ENCODE measurements at places on chromosomes 1 and 21.

- DNase-seq = no peak
Observed at GRCh38 chr1:101290922-101291561, 54.2 kb downstream of the S1PR1 start.

- no peak for DNase-seq
Observed at GRCh38 chr1:243315893-243316292, 60.1 kb downstream of the SDCCAG8 start.

DNA sequence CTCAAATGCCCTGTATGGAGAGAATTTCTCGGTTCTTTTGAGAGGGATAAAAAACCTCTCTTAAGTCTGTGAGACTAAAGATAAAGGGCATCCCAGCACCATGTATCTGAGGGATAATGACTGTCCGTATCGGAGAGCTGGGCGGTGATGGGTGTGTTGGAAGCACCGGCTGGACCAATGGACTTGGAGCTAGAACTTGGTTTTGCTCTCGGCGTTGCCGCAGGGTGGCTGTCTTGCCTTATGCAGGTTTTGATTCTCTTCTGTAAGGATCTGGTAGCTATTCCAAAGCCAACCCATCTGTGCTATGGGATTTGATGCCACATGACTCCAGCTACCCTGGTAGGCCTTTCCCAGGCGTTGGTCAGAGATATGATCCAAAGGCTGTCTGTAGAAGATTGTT is 348.8 kb downstream of the KIF26B start:
- DNase-seq = no peak

DNA sequence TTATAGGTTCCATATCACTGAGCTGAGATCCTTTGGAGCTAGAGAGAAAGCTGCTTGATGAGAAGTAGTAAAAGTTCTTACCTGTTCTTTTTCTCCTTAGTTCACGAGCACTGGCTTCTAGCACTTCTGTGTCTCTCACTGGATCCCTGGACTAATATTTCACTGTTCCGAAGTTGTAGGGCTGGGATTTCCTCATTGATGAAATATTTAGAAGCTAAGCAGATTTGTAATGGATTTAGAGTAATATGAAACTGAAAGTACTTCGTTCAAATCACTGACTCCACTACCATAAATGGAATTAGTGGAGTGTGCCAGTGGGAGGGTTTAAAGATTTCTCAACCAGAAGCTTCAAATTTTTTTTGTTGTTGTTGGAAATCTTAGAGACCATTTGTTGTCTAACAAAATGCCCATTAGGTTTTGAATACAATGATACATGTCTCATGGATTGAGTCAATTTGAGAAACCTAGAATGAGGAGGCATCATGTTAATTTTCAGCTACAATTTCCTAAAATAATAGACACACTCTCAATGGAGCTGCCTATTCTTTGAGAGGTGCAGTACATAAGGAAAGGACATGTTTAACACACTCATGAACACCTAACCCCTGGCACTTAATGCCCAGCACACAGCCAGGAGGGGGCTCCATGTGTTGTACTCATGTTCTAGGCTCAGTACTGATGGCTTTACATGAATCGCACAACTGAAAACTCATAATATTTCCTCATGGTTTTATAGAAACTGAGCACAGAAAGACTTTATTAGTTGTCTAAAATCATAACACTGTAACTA is at the start of gene GBP1:
TSS of gene GBP1 (minus strand) at position 130 of the 790 bp plus-strand sequence. CDS start 1,974 bp downstream, outside the sequence.
- DNase-seq = peak; percentile 82

GRCh38 chr1:67166196-67166595 is at the start of gene IL23R:
IL23R (plus strand) TSS chr1:67166454; CDS start chr1:67168121, 1,667 bp downstream.
- no peak for DNase-seq

- no peak for DNase-seq
Observed at GRCh38 chr1:196142111-196142640, 466.1 kb downstream of the KCNT2 start.

DNA sequence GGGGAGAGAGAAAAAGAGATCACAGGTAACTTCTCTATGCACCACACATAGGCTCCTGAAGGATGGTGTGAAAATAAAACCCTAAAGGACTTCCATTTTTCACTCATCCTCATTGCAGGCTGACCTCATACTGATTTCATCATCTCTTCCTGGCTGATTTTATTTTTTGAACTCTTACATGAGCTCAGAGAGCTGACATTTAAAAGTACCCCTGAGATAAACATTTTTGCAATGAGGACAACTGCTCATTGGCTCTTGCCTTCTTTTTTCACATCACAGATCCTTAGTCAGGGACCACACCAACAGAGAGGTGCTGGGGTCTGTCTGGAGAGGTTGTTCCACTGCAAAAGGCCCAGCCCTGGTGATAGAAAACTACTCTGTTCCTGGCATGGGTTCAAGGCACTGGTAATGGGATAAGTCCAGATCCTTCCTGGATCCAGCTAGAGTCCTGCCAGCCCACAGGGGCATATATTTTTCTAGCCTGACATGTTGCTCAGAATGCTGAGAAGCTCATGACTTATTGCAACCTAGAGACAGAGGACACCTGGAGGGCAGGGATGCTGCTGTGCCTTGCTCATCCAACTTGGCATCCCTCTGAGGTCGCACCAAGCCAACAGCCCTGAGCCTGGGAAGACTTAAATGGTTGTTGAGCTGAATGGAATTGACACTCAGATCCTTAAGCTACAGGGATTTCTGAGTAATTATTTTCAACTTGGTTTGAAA is 360.0 kb downstream of the HHAT start:
- peak; percentile 53 for DNase-seq

- DNase-seq = no peak
Observed at GRCh38 chr1:109630898-109631512, 11.4 kb downstream of the AMPD2 start.

- no peak for DNase-seq
Observed at GRCh38 chr1:27572679-27573426, 31.1 kb downstream of the AHDC1 start.

- no peak for DNase-seq
Observed at GRCh38 chr1:67616394-67616985, 68.5 kb upstream of the GADD45A start.

DNA sequence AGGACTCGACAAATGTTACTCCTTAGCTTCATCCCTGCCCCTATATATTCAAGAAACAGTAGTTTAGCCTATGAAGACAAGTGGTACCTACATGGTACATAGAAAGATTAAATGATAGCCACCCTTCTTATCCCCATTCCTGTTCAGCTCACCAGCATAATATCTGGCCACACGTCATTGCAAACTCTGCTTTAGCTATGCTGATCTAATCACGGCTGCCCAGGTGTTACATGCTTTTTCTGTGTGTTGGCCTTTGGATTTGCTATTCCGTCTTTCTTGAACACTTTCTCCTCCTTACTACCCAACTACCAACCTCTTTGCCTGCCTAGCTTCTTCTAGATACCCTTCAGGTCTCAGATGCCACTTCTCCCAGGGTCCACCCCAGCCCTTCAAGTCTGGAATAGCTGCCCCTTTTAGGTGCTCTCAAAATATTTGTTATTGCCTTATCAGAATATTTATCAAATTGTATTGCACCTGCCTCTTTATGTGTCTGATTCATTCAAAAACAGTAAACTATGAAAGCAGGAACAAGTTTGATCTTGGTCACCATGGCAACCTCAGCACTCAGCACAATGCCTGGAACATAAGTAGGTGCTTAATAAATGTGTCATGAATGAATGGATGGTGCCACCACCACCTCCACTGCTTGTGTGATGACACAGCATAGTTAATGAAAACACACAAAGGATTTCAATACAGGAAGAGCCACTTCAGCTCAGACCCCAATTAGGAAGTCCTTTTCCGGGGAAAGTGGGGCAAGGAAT is 11.4 kb upstream of the DNASE2B start:
- DNase-seq = no peak

GRCh38 chr1:168621356-168621755 is 45.0 kb downstream of the XCL1 start:
- DNase-seq = peak; percentile 87

GRCh38 chr21:39503123-39503762 is 51.5 kb downstream of the SH3BGR start:
- no peak for DNase-seq

DNA sequence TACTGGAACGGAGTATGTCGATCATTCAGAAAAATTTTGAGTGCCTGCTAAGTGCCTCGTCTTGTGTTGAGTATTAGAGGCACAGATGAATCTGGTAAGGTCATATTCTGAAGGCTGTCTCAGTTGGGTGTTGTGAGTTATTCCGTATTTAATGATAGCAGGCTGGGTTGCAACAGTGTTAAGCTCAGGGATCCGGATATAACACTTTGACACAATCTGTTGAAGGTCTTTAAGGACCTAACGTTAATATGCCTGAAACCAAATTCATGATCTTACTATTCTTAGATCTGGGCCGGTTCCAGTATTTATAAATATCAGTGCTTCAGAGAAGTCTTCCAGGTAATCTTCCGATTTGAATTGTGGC is 555 bp downstream of the PRPF38A start:
- no peak for DNase-seq

DNA sequence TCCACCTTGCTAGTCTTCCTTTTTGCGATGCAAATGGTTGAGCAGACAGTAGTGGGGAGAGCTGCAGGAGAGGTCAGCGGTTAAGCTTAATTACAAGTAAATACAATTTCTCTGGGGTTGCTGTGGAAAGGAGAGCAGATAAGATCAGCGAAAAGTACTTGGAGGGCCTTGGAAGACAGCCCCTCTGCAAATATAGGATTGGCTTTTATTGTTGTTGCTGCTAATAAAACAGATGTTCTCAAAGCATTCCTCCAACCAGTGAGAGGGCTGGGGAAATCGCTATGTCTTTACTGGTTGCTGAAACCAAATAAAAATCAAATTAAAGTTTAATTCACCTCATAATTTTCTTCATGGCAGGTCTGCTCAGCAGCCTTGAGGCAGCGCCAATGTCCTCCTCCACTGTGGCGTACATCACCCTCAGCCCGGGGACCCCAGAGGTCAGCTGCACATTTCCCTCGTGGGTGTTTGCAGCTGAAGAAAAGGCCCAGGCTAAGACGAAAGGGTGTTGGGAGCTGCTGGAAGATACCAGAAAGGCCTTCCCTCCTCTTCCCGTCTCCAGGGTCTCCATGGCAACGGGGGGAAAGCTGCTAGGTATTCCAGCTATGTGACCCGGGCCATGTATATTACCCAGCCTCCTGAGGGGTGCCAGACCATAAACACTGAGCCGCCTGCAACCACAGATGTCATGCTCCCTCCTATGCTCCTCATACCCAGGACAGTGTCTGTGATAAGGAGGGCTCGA is 54.6 kb upstream of the POU2F1 start:
- DNase-seq = peak; percentile 25

- no peak for DNase-seq
Observed at GRCh38 chr1:9279172-9279840, 13.4 kb upstream of the SPSB1 start.

GRCh38 chr1:35650416-35650815 is 9.1 kb upstream of the PSMB2 start:
- no peak for DNase-seq

- no peak for DNase-seq
Observed at GRCh38 chr1:169367096-169367685, 406 bp downstream of the NME7 start.

GRCh38 chr1:248111157-248111556 is 16.2 kb downstream of the OR2L13 start:
- DNase-seq = no peak

- DNase-seq = no peak
Observed at GRCh38 chr21:20611008-20611407, 387.2 kb upstream of the NCAM2 start.

DNA sequence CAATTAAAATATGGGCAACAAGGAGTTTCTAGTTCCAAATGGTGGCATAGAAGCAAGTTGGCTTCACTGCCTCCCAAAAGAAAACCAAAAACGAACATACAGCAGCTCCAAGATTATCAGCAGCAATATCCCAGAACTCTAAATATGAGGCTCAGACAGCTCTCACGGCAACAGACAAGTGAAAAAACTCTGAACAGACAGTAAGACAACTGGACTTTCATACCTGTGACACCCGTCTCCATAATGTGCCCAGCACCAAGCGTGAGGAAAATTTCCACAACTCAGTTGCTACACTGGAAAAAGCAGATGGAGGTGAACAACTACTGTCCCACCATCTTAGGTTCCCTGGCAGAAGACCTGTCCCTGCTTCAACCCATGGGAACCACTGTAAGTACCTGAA is 39.9 kb downstream of the HSF2BP start:
- no peak for DNase-seq

DNA sequence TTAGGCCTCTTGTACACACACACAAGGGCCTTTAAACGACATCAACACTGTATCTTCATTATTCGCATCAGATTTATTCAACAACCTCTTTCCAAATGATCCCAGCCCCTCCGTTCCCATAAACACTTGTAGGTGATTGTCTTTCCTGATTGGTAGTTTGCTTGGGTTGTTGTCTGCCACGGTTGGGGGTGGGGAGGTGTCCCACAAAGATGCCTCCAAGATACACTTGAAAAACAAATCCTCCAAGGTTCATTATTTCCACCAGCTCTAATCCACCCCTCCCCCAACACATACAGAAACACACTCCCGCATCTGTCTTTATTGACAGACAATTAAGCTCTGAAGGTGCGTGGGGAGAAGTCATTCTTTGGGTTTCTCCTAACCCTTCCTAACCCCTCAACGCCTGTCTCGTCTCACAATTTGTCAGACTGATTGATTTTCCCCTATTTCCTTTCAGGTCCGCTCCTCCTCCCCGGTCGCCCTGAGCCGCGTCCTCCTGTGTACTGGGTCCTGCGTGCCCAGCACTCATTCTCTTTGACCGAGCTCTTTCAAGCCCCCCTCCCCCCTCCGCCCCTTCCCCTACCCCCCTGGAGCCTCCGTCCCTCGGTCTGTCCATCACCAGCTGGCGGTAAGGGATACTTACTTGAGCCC is 1.4 kb downstream of the WDR26 start:
- no peak for DNase-seq

DNA sequence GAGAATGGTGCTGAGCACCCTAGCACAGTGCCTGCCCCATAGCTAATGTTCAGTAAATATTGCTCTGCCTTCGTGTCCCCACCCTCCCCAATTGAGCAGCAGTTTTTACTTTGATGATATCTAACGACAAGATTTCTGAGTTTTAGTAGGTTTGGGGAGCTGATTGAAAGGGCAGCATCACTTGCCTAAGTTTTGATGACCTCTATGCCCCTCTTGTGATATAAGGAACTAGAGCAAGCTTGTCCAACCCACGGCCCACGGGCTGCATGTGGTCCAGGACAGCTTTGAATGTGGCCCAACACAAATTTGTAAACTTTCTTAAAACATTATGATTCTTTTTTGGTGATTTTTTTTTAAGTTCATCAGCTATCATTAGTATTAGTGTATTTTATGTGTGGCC is 1.6 kb downstream of the CNIH4 start:
- no peak for DNase-seq

GRCh38 chr1:6490181-6491080 is 1.0 kb downstream of the PLEKHG5 start:
- peak; percentile 70 for DNase-seq

- DNase-seq = no peak
Observed at GRCh38 chr21:37079211-37079824, 6.3 kb downstream of the TTC3 start.
